ENCODE measurements at places on chromosomes 5 and 9. TPM values are rescaled to one million over a fixed set of nuclear protein-coding genes. Genes with fewer than 3 reads are reported as not detected.

GRCh38 chr5:73763300-73764032 is 137.5 kb downstream of the ARHGEF28 start:
- H3K27ac ChIP-seq, result no peak overlapping the region
- H3K4me3 ChIP-seq, result no peak overlapping the region
- H3K36me3 ChIP-seq, result no peaks in the 10 kb centered on the region
- no peak for DNase-seq
- no peaks in the 10 kb centered on the region for H3K27me3 ChIP-seq

CLIC3 gene
- not detected for total RNA-seq

DNA sequence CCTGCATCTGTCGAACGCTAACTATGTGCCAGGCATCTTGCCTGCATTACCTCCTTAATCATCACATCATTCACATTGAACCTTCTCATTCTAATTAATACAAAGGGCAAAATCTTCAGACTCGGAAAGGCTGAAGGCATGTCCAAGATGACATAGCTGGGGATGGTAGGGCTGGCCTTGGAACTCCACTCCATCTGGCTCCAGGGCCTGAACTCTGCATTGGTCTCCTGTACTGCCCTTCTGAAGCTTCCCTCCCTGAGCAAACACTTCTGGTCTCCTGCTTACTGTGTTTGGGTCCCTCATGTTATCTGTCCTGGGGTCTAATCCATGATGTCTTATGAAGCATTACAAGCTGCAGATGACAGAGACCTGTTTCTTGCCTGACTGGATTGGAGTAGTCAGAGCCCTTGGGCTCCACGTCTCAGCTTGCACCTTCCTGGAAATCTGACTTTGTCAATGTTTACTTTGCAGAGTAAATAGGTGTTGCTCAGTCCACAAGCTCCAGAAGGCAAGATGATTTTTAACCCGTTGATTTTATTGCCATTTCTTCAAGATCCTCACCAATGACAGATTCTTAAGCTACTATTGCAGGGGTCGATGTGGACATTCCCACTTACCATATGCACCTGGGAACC is 106.1 kb downstream of the GALNT10 start:
- no peak for DNase-seq
- no peak overlapping the region for H3K27ac ChIP-seq
- no peaks in the 10 kb centered on the region for H3K4me1 ChIP-seq
- no peaks in the 10 kb centered on the region for H3K27me3 ChIP-seq
- no peak overlapping the region for H3K4me3 ChIP-seq

DNA sequence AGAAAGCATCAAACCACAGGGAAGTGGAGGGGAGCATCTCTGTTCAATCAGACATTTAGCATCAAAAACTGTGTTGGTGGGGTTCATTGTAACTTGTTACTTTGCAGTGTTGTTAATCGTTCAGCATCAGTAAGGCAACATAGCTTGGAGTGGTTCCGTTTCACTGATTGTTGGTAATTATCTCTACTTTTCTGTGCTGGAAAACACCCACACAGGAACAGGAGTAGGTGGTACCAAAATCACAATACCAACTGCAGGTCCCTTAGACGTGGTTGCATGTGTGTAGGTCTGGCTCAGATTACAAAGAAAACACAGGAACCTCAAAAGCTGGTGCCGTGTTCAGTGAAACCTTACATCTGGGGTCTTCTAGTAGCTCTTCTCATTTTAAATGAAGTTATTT is 146.8 kb downstream of the RNF180 start:
- H3K27me3 ChIP-seq, result no peaks in the 10 kb centered on the region
- H3K4me3 ChIP-seq, result no peak overlapping the region
- DNase-seq, result no peak
- H3K27ac ChIP-seq, result no peak overlapping the region

DNA sequence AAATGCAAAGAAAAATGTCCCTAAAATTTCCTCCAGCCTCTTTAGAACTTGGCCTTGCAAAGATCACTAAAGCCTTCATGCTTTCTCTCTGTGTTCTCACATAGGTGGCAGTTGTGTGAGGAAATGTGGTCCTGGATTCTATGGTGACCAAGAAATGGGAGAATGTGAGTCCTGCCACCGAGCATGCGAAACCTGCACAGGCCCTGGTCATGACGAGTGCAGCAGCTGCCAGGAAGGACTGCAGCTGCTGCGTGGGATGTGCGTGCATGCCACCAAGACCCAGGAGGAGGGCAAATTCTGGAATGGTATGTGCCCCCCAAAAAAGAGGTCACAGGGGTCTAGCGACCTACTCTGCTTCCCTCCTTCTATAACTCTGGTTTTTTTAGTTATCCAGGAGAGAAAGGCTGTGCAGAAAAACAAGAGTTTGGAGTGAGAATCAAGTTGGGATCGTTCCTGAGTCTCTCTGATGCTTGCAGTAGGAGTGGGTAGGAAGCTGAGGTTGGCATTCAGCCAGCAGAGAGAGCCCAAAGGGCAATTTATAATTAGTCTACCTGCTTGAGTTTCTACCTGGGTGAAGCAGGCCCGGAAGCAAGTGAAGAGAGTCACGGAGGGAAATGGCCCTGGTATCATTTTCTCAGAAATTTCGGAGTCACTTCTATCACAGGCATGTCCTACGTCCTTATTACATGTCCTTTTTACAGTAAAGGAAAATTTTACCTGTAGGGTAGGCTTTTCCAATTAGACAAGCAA is 97.5 kb downstream of the RFK start:
- DNase-seq, result no peak
- H3K4me1 ChIP-seq, result no peaks in the 10 kb centered on the region
- H3K36me3 ChIP-seq, result no peaks in the 10 kb centered on the region
- no peak overlapping the region for H3K27ac ChIP-seq

DNA sequence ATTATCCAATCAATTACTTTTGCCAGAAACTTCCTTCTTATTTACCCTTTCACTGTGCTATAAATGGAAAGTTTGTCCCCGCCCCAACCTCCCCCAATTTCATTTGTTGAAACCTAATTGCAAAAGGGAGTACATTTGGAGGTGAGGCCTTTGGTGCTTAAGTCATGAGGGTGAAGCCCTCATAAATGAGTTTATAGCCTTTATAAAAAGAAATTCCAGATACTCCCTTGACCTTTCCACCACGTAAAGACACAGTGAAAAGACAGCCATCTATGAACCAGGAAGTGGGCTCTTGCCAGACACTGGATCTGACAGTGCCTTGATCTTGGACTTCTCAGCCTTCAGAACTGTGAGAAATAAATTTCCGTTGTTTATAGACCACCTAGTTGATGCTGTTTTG is 82.3 kb downstream of the NUDT12 start:
- no peak overlapping the region for H3K27ac ChIP-seq
- H3K27me3 ChIP-seq, result no peaks in the 10 kb centered on the region
- no peak for DNase-seq
- H3K4me3 ChIP-seq, result no peak overlapping the region
- H3K36me3 ChIP-seq, result no peaks in the 10 kb centered on the region

NXNL2 gene
- total RNA-seq, result not detected

DNA sequence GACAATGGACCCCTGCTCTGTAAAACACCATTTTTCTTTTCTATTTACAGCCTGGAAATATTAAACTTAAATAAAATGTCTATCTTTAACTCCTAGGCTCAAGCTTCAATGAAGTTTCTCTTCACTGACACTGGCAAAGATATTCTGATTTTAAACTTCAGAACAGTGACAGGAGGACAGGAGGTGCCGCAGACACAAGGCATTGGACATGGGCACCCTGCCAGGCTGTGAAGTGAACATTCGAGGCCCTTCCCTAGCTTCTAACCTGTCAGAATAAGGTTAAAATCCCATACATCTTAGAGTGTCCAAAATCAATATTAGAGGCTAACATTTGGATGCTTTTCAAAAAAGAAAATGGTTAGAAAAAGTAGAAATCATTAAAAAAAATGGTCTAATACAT is 9.2 kb downstream of the SEMA5A start:
- H3K4me1 ChIP-seq, result no peaks in the 10 kb centered on the region
- no peak for DNase-seq
- no peaks in the 10 kb centered on the region for H3K36me3 ChIP-seq
- H3K27ac ChIP-seq, result no peak overlapping the region

DNA sequence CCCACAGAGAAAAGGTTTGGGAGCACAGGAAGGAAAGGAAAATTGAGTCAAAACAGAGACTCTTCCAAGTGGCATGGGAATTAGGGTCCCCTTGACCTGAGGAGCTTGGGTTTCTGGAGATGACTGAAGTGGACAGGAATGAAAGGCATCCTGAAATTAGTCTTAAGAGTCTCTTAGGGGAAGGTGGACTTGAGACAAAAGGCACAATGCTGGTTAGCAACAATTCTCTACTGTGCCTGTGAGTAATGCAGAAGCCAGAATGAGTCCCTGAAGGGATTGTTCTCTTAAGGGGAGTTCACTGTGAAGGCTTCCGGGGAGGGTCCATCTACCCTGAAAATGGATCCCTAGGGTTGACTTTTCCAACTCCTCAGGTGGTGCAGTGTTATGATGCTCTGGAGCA is 58.4 kb upstream of the FOXE1 start:
- no peaks in the 10 kb centered on the region for H3K4me1 ChIP-seq
- no peak overlapping the region for H3K4me3 ChIP-seq
- H3K27ac ChIP-seq, result no peak overlapping the region
- no peak for DNase-seq
- no peaks in the 10 kb centered on the region for H3K27me3 ChIP-seq
